Left ventricle myocardium inferior (tissue), 1 donor: ENCODE measurements at places on chromosomes 5 and 9. TPM values are rescaled to one million over a fixed set of nuclear protein-coding genes. Genes with fewer than 3 reads are reported as not detected.

DNA sequence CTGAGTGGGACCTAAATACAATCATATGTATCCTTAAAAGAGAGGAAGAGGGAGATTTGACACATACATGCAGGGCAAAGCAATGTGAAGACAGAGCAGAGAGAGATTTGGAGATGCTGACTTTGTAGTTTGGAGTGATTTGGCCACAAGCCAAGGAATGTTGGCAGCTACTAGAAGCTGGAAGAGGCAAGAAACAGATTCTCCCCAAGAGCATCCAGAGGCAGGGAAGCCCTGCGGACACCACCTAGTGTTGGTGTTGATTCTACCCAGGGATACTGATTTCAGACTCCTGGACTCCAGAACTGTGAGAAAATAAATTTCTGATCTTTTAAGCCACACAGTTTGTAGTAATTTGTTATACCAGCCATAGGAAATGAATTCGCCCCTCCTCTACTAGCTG lies 64.9 kb upstream of the OSMR start:
- H3K4me3 ChIP-seq = no peak overlapping the region
- peak; percentile 50 for DNase-seq
- H3K4me1 ChIP-seq = peaks cover 45% of the 10 kb centered on the region
- H3K27ac ChIP-seq = no peak overlapping the region
- no peaks in the 10 kb centered on the region for H3K27me3 ChIP-seq

DNA sequence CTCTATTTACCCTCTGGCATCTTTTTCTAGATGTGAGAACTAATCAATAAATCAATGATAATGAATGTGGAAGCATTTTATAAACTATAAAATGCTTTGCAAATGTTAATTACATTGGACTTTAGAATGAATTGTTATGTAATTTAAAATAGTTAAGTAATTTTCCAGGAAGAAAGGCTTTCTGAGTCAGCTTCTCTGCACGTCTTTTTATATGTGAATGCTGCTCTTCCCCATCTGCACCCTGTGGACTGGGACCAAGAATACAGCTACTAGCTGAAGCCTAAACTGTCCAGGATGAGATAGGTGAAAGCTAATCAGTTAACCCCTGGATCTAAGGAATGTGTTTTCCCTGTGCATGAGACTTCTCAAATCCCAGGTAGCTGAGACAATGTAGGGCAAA lies 292.9 kb downstream of the NR3C1 start:
- no peaks in the 10 kb centered on the region for H3K36me3 ChIP-seq
- H3K4me3 ChIP-seq = no peak overlapping the region
- DNase-seq = no peak

- H3K27me3 ChIP-seq = no peaks in the 10 kb centered on the region
- DNase-seq = no peak
- H3K4me1 ChIP-seq = no peaks in the 10 kb centered on the region
- H3K4me3 ChIP-seq = no peak overlapping the region
- no peaks in the 10 kb centered on the region for H3K36me3 ChIP-seq
Measured at GRCh38 chr9:11755951-11756350, 937.2 kb upstream of the TYRP1 start.

DNA sequence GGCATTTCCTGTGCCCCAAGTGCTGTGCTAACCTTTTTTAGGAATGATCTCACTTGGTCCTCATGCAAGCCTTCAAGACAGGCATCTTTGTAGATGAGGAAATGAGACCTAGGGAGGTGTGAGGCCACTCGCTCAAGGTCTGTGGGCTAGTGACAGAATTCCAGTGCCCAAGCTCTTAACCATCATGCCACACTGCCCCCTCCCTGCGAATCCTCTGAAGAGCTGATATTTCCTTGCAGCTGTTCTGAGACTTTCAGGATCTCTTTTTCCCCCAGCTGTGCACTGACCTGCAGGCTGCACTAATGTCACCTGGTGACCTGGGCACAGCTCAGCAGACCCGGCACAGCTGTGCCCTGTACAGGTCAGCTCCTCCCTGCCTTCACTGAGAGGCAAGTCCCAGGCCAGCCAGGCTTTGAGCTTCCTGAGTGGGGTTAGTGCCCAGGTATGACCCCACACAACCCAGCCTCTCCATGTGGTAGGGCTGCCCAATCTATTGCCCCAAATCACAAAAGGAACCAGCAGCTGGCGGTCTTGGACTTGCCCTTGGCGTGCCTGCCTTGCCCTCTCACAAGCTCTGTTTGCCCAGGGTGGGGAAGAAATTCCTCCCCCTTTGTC lies 32.7 kb downstream of the MORN5 start:
- H3K27me3 ChIP-seq = peaks cover 19% of the 10 kb centered on the region
- no peak overlapping the region for H3K27ac ChIP-seq
- no peak for DNase-seq
- no peaks in the 10 kb centered on the region for H3K36me3 ChIP-seq
- H3K4me3 ChIP-seq = no peak overlapping the region
- no peaks in the 10 kb centered on the region for H3K4me1 ChIP-seq

- H3K27me3 ChIP-seq = no peaks in the 10 kb centered on the region
- H3K4me3 ChIP-seq = no peak overlapping the region
- DNase-seq = no peak
- H3K27ac ChIP-seq = no peak overlapping the region
Measured at GRCh38 chr9:26391036-26391435, 501.6 kb downstream of the CAAP1 start.

Gene ARL15
- 18.2 TPM for total RNA-seq

Gene HMCN2
- 5.5 TPM for total RNA-seq

DNA sequence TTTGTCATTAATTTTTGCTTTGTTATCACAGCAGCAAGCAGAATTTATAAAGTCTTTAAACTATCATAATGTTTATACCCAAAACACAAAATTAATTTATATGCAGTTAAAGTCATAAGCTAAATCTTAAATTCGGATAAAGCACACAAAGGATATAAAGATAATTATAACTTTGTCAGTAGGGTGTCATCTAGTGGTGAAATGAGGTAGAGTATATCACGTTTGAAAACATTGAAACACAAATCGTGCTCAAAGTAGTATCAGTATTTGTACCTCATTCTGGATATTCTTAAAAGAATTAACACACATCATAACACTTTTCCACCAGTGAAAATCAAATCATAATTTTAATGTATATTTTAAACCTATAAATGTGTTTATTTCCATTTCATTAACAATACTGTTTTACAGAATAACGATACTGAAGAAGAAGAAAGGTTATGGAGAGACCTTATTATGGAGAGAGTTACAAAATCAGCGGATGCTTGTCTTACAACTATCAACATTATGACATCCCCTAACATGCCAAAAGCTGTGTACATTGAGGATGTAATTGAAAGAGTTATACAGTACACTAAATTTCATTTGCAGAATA lies 129.5 kb downstream of the NIPBL start:
- no peaks in the 10 kb centered on the region for H3K27me3 ChIP-seq
- no peaks in the 10 kb centered on the region for H3K4me1 ChIP-seq
- H3K27ac ChIP-seq = no peak overlapping the region
- peaks cover 83% of the 10 kb centered on the region for H3K36me3 ChIP-seq
- no peak for DNase-seq
- no peak overlapping the region for H3K4me3 ChIP-seq

DNA sequence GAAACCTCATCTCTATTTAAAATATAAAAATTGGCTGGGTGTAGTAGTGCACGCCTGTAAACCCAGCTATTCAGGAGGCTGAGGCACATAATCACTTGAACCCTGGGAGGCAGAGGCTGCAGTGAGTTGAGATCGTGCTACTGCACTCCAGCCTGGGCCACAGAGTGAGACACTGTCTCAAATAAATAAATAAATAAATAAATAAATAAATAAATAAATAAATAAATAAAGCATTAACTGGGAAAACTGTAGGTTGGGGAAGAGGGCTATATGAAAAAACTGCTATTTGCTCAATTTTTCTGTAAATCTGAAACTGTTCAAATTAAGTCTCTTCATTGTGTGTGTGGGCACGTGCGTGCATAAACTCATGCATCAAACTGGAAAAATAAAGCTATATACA lies 59.9 kb upstream of the RAPGEF6 start:
- peaks cover 62% of the 10 kb centered on the region for H3K36me3 ChIP-seq
- no peak overlapping the region for H3K4me3 ChIP-seq
- DNase-seq = no peak
- no peaks in the 10 kb centered on the region for H3K4me1 ChIP-seq

- peak overlapping the region; percentile 83 for H3K27ac ChIP-seq
- DNase-seq = peak; percentile 93
- no peaks in the 10 kb centered on the region for H3K27me3 ChIP-seq
Measured at GRCh38 chr9:655875-656274, 185.6 kb upstream of the DMRT1 start.

Gene PTGR1
- 50.2 TPM for total RNA-seq
